ENCODE measurements at places on chromosomes 4 and X. TPM values are rescaled to one million over a fixed set of nuclear protein-coding genes. Genes with fewer than 3 reads are reported as not detected.

Gene FRMD7
- not detected for total RNA-seq

Gene RLIM
- 26.8 TPM for total RNA-seq

GRCh38 chrX:73916489-73916888 lies 353.5 kb downstream of the CHIC1 start:
- DNase-seq: no peak

DNA sequence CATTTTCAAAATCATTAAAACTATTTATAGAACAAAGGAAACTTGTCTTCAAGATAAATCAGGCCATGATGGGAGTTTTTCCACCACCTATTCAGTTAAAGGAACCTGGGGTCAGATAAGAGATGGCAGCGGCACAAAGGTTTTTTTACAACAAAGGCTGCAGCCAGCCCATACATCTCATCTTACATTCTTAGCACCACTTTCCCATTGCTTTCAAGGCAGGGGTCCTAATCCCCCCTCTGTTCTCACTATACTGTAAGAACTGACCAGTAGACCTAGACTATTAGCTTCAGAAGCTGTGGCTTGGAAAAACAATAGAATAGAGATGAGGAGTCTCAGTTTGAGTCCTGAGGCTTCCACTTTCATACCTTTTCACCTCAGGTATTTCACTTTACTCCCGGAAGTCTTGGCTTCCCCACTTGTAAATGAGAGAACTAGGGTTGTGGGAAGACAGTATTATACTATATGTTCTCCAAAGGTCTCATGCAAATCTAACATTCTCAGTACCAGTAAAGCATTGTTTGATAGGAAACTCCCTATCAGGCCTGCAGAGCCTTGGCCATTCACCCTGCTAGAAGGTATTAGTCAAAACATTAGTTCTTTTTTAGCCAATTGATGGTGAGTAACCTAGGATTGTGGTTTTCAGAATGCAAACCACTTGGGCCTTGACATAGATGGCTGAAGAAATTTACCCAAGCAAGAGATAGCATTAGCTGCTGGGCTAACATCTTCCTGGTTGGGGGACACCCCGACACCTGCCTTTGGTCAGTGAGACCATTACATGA lies 182.9 kb upstream of the PBDC1 start:
- no peak for DNase-seq

Gene TLR1
- total RNA-seq: 5.8 TPM

- DNase-seq: no peak
Observed at GRCh38 chr4:33302321-33302720, 2582.2 kb downstream of the PCDH7 start.

Gene TKTL2
- total RNA-seq: not detected

GRCh38 chr4:151246742-151247141 lies 30.2 kb upstream of the PRSS48 start:
- no peak for DNase-seq

Gene CXCL5
- not detected for total RNA-seq

- no peak for DNase-seq
Observed at GRCh38 chr4:2301806-2302205, 39.9 kb upstream of the MXD4 start.
